EH (cell line): ENCODE measurements at places on chromosomes 7 and 10.

- DNase-seq: peak; percentile 38
These were observed 43.8 kb downstream of the PTPN12 start for GRCh38 chr7:77580762-77581350.

GRCh38 chr10:70847659-70848360 lies 32.1 kb downstream of the SGPL1 start:
- DNase-seq: peak; percentile 36

GRCh38 chr7:93558705-93559614 lies 15.6 kb downstream of the CALCR start:
- DNase-seq: no peak

DNA sequence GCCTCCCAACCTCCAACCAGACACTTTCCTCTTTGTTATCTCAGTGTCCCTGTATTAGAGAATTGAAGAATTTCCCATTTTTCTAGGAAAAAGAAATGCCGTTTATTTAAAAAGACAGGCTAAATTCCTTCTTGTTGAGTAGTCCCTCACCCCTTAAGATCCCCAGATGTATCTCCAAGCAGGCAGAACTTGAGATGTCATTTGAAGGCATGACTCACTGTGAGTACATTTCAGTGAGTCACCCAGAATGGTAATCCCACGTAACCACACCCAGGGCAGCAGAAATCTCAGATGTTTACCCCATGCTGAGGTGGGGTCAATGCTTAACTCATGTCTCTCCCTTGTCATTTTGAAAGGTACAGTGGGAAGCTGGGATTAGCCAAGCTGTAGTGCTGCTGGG lies 4.4 kb downstream of the ZNF655 start:
- DNase-seq: peak; percentile 99

DNA sequence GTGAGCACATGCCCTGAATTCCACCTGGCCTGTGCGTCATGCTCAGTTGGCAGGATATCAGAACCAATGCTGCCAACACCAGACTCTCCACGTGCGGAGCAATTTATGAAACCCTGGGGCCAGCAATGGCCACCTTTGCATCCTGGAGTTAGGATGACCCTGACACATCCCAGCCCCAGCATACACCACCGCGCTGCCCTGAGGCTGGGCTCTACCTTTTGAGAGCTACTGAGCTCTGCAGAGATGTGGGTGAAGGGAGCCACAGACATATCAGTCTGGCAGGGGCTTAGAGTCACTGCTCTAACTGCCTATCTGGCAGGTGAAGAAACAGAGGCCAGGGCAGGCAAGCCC lies 41.9 kb downstream of the SYPL1 start:
- no peak for DNase-seq
